ENCODE measurements at places on chromosomes 1 and 21. TPM values are rescaled to one million over a fixed set of nuclear protein-coding genes. Genes with fewer than 3 reads are reported as not detected.

DPT gene
- total RNA-seq, result 1.3 TPM

DNA sequence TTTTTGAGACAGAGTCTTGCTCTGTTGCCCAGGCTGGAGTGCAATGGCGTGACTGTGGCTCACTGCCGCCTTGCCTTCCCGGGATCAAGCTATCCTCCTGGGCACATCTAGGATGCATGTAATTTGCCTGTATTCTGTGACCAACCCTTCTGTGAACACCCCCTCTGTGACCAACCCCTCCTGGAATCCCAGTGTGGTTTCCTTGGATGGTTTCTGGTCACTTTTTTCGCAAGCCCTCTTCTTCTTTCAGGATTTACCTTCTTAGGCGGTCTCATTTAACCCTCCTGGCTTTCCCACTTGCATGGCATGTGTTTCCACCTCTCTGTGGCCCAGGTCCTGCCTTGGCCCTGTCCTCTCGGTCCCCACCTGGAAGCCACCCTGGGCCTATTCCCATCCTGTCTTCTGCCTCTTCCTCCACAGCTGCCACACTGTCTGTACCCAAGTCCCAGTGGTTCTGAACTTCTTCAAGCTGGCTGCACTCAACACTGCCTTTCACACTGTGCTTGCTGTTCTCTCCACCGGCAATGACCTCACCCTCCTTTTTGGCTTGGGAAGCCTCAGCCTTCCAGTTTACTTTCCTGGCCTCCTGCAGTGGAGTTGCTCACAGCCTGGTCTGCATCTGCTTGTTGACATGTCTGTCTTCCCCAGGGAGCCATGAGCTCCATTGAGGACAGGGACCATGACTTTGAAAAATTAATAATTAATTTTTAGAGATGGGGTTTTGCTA is 57.0 kb downstream of the DISC1 start:
- no peak for DNase-seq
- no peaks in the 10 kb centered on the region for H3K27me3 ChIP-seq
- no peaks in the 10 kb centered on the region for H3K4me1 ChIP-seq
- no peaks in the 10 kb centered on the region for H3K36me3 ChIP-seq
- H3K4me3 ChIP-seq, result no peak overlapping the region

DNA sequence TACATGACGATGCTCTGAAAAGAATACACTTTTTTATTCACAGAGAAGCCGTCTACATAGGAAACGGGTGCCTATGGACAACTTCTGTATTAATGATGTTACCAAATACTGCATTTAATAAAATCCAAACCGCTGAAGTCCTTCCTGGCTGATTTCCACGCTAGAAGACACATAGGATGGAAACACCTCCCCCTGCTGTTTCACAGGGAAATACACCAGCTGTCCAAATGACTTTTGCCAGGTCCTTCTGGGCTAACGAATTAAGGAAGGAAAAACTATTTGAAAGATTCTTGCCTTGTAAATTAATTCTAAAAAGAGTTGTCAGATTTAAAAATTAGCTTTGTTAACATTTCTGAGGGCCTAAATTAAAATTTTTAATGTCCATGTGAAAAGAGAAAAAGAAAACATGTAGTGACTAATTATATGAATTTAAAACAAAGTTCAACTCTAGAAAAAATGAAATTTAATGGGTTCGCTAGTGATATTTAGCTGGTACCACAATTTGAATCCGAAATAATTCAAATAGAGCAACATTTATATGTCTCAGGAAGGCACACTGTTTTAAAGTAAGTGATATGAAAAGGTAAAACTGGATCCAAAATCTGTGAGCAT is 146.0 kb downstream of the RERE start:
- DNase-seq, result no peak
- no peak overlapping the region for H3K27ac ChIP-seq
- peaks cover 4% of the 10 kb centered on the region for H3K4me1 ChIP-seq
- H3K27me3 ChIP-seq, result no peaks in the 10 kb centered on the region
- H3K4me3 ChIP-seq, result no peak overlapping the region

DNA sequence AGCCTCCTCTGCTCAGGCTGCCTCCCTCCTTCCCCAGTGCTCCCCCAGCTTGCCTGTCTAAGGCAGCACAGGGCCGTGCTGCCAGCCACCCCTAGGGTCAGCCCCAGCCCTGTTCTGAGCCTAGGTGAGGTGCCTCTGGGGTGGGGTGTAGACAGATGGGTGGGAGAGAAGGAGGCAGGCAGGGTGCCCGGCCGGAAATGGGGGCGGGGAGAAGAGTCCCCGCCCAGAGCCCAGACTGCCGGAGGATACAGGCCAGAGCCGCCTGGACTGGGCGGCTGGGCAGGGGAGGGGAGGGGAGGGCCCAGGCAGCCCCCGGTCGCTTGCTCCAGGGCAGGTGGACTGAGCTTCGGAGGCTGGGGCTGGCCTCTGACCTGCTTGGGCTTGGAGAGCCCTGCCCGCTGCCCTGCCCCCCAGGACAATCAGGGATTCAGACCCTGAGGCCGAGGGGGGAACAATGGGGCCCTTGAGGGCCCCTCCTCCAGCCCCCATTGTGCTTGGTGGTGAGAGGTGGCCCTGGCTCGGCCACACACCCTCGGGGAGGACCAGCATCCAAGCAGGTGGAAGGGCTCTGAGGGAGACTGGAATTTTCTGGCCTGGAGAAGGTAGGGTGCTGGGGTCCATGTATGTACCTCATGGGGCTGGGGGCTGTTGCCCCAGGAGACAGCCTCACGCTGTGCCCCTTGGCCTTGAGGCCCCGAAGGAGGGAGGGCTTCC is at the start of gene GJC2:
GJC2 (plus strand) TSS at position 525 of the 714 bp plus-strand sequence. CDS start 7,829 bp downstream, outside the sequence.
- DNase-seq, result peak; percentile 82
- H3K27me3 ChIP-seq, result no peaks in the 10 kb centered on the region
- peaks cover 25% of the 10 kb centered on the region for H3K4me1 ChIP-seq
- no peaks in the 10 kb centered on the region for H3K36me3 ChIP-seq
- H3K4me3 ChIP-seq, result peak within 1 kb of the TSS; percentile 29

DNA sequence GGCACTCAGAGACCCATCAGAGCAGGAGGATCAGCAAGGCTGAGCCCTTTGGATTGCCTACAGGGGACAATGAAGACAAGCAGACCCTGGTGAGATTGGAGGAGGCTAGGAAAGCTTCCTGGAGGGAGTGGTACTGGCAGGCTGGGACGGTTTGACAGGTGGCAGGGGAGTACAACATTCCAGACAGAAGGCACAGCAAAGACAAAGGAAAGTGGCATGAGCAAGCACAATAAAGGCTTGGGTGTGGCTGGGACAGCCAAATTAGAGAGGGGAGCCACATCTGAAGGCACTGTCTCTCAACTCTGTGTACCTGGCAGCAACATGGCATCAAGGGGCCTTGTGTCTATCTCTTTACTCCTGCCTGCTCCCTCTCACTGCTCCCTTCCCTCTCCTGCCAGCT is 38.2 kb downstream of the DMAP1 start:
- no peaks in the 10 kb centered on the region for H3K27me3 ChIP-seq
- H3K36me3 ChIP-seq, result no peaks in the 10 kb centered on the region
- H3K27ac ChIP-seq, result no peak overlapping the region
- H3K4me3 ChIP-seq, result no peak overlapping the region
- no peak for DNase-seq

All from ovary (tissue), 10 donors.